ENCODE measurements at places on chromosomes 2 and 18.

DNA sequence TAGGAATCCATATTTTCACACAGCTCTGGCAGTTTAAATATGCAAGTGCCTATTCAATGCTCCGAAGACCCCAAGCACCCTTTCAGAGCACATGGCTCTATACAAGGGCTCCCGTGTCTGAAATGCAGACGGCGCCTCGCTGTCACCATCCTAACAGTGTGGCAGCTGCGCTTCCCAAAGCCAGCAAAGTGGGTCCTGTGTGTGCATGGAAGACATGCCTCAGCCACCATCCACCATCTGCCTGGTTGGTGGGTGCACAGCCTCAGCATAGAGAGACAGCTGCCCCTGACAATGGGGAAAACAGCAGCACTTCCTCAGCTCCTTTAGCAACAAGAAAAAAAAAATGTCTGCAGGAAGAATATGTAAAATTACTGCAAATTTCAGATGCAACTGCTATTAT, 218.1 kb downstream of the SP3 start:
- no peak for DNase-seq

- no peak for DNase-seq
Measured at GRCh38 chr2:9941196-9941995, 10.1 kb upstream of the GRHL1 start.

GRCh38 chr2:225411452-225411851, 11.9 kb downstream of the NYAP2 start:
- no peak for DNase-seq

- no peak for DNase-seq
Measured at GRCh38 chr2:37564356-37564755, 107.1 kb downstream of the CDC42EP3 start.

- DNase-seq: no peak
Measured at GRCh38 chr2:107585851-107586250, 240.8 kb upstream of the RGPD4 start.

GRCh38 chr2:175597286-175597685, 404.8 kb downstream of the LNPK start:
- DNase-seq: no peak
